ENCODE measurements at places on chromosomes 16 and 17.

DNA sequence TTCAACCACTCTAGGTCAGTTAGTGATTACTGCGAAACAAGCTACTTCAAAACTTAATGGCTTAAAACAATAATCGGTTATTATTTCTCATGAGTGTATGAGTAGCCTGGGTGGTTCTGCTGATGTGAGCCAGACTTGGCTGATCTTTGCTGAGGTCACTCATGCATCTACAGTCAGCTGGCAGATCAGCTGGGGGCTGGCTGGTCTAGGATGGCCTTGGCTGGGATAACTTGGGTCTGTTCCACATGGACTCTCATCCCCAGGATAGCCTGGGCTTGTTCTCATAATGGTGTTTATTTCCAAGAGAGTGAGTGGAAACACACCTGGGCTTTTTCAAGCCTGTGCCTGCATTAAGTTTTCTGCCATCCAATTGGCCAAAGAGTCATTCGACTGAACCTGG lies 13.0 kb downstream of the CCDC182 start:
- DNase-seq = peak; percentile 36

- no peak for DNase-seq
Measured at GRCh38 chr16:8781797-8782196, 15.6 kb downstream of the TMEM186 start.

GRCh38 chr17:7854078-7854777 lies 638 bp upstream of the TMEM88 start:
- no peak for DNase-seq

GRCh38 chr17:253091-253846 lies 71.8 kb upstream of the DOC2B start:
- DNase-seq = no peak

- no peak for DNase-seq
Measured at GRCh38 chr17:6471531-6472465, 27.5 kb downstream of the PIMREG start.

DNA sequence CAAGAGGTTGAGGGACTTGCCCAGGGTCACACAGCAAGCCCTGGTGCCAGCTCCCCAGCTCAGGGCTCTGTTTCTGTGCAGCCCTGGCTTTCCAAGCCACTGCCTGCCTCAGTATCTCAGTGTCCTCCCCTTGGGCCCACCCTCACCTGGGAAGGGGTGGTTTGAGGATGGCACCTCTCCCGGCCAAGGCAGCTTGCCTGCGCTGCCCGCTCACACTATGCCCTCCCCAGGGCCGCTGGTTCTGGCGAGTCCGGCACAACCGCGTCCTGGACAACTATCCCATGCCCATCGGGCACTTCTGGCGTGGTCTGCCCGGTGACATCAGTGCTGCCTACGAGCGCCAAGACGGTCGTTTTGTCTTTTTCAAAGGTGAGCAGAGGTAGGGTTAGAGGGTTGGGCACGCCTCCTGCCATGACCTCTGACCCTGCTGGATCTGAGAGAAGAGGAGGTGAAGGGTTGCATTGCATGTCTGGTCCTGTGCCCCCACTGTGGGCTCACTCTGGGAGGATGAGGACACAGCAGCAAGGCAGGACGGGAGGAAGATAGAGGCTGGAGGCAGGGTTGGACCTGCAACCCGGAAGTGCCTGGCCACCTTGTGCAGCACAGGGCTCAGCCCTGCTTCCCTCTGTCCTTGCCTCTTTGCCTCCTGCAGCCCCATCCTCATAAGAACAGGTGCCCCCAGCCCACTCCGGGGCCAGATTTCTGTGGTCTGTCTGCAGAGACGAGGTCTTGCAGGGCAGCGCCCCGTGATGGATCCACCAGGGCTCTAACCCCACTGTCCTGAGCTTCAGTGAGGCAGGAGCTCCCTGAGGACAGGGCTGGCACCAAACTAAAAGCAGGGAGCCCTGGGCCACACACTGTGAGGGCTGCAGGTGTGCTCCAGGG lies 16.7 kb downstream of the MMP15 start:
- no peak for DNase-seq
